Effector CD4-positive, alpha-beta T cell (primary cell): ENCODE measurements at places on chromosomes 12 and 14.

GRCh38 chr12:90519285-90519684, 435.7 kb downstream of the CCER1 start:
- no peak for DNase-seq

DNA sequence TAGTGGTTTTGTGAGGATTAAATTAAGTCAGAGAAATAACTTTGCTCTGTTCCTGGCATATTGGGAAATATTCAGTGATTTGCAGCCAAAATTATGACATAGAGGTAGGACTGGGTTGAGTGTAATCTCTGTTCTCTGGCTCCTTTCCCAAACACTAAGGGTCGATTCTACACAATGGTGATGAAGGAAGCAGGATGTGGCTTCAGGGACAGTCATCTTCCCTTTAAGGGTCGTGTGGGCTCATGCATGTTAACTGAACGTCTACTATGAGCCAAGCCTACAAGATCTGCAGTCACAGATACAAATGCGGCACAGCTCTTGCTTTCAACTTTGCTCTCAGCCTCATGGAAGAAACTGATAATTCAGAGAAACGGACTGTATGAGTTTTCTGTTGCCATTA, 381.6 kb downstream of the VRK1 start:
- DNase-seq: no peak

DNA sequence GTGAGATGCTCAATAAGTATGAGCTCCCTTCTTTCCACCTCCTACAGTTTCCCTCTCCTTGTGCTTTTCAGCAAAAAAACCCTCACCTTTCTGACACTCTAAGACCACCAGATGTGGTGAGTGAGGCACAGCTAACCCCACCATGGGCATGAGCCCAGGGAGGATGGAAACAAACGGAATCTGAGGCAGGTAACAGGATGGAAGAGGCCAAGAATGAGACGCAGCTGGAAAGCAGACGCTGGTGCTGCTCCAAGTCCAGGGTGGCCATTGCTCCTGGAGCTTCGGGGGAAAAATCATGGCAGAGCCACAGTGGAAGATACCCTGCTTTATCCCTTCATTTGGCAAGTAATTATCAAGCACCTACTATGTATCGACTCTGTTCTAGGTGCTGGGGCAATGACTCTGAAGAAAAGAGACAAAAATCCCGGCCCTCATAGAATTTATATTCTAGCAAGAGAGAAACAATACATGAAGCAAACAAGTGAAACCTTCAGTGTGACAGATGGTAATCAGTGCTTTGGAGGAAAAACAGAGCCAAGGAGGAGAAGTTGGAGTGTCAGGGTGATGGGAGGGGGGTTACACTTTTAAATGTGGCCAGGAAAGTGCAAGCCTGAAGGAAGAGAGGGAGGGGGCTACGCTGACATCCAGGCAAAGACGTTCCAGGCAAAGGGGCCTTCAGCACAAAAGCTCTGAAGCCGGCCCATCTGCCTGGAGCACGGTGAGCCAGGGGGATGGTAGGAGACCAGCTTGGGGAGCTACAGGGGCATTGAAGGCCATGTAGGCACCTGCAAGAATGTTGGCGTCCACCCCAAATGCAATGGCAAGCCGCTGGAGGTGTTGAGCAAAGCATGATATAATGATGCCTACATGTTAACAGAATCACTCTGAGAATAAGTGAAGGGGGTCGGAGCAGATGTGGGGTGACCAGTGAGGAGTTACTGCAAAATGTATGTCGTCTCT, 154.2 kb downstream of the DPF3 start:
- no peak for DNase-seq

GRCh38 chr14:103318750-103319419, 15.2 kb upstream of the EIF5 start:
- no peak for DNase-seq

DNA sequence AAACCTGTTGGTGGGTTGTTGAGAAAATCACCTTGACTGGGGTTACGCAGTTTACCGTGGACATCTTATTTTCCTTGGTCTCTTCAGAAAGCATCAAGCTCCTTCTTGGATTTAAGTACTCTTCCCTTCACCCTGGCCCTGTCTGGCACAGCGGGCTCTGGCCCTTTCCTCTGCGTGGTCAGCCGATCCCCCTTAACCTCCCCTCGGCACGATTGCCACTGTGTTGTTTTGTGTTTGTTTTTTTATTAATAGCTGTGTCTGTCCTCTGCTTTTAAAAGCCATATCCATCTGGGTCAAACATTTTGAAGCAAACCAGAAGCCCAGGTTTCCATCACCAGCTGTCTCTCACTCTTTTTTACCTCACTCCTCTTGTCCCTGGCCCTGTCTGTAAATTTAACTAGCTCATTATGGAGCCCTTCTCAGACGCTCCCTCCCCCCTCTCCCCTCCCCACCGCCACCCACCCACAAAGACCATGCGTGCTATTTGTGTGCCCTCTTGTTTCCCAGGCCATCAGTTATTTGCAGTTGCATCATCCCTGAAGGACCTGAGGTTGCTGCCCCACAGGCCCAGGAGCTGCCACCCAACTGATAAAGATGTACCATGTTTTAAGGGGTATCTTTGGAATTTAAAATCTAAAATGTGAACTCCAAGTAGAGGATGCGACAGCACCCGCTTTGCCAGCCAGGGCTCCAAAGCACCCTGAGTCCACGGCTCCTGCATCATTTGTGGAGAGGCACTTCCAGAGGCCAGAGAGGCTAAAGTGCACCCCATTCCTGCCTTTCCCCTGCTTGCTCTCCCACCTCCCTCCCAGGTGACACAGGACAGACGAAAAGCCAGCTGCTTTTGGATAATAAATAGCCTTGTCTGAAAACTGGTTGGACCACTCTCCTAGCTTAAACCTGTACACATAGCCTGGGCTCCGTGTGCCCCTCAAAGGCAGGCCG, 3.9 kb downstream of the BCL11B start:
- DNase-seq: no peak

- DNase-seq: no peak
These were observed 111.6 kb downstream of the HECTD4 start for GRCh38 chr12:112270673-112271072.

- no peak for DNase-seq
These were observed 649.9 kb upstream of the FOXG1 start for GRCh38 chr14:28116716-28117115.
